ENCODE measurements at places on chromosomes 7 and 10. TPM values are rescaled to one million over a fixed set of nuclear protein-coding genes. Genes with fewer than 3 reads are reported as not detected.

- H3K4me3 ChIP-seq: no peak overlapping the region
- peaks cover 7% of the 10 kb centered on the region for H3K27me3 ChIP-seq
- no peaks in the 10 kb centered on the region for H3K36me3 ChIP-seq
- DNase-seq: no peak
These were observed 287.5 kb upstream of the NPVF start for GRCh38 chr7:25515633-25516275.

GRCh38 chr7:132091706-132092105, 484.6 kb downstream of the PLXNA4 start:
- H3K4me3 ChIP-seq: no peak overlapping the region
- H3K27me3 ChIP-seq: no peaks in the 10 kb centered on the region
- H3K4me1 ChIP-seq: no peaks in the 10 kb centered on the region
- DNase-seq: no peak
- H3K27ac ChIP-seq: no peak overlapping the region
- no peaks in the 10 kb centered on the region for H3K36me3 ChIP-seq

DNA sequence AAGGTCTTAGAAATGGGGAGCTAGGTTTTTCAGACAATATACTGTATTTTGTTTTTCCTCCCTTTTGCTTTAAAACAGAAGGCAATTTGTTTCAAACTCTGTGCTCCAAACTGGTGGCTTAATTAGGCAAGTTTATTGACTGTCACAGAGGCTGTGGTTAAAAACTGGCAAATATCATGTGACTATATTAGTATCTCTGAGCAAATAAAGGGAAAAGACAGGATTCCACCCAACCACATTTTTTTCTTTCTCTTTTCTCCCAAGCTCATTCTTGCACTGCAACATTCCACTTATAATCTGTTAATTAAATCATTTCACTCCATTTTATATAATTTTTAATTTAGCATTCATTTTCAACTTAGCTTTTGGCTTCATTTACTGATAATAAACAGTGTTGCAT, 615.8 kb downstream of the AUTS2 start:
- no peak for DNase-seq
- H3K27ac ChIP-seq: no peak overlapping the region
- no peaks in the 10 kb centered on the region for H3K36me3 ChIP-seq

GRCh38 chr7:23893942-23894891, 184.2 kb downstream of the STK31 start:
- H3K4me3 ChIP-seq: no peak overlapping the region
- no peak overlapping the region for H3K27ac ChIP-seq
- H3K36me3 ChIP-seq: no peaks in the 10 kb centered on the region
- no peak for DNase-seq
- H3K4me1 ChIP-seq: no peaks in the 10 kb centered on the region

- no peaks in the 10 kb centered on the region for H3K4me1 ChIP-seq
- no peak overlapping the region for H3K4me3 ChIP-seq
- H3K36me3 ChIP-seq: no peaks in the 10 kb centered on the region
- DNase-seq: no peak
These were observed 4.3 kb downstream of the DDC start for GRCh38 chr7:50560865-50561351.

The LEP gene
- total RNA-seq: 0.14 TPM

The SLC26A5 gene
- not detected for total RNA-seq

The CALCR gene
- 0.08 TPM for total RNA-seq

The ST8SIA6 gene
- 10.1 TPM for total RNA-seq

Data from left ventricle myocardium inferior (tissue), 1 donor.